ENCODE measurements at places on chromosomes 4 and X. TPM values are rescaled to one million over a fixed set of nuclear protein-coding genes. Genes with fewer than 3 reads are reported as not detected.

CTSO gene
- 0.81 TPM for polyA plus RNA-seq

DNA sequence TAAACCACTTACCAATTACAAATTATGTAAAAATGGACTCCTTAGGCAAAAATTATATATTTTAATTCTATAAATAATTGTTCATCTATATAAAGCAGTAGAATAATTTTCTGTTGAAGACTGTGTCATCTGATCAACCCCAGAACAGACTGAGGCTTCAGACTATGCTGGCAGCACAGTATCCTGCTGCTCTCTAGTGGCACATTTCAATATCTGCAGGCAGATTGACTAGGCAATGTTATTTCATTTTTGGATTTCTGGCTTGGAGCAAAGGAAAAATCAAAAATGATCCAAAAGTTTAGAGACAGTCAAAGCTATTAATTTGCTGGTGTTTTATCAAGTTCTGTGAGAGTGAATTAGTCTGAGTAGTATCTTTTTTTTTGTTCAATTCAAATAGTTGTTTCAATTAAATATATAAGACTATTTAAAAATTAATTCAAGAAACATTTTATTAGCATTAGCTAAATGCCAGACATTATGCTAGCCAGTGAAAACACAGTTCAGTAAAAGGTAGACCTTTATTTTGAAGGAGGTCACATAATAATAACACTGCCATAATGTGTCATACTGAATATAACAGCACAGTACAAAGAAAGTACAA, 21.3 kb upstream of the SULT1E1 start:
- DNase-seq: peak; percentile 40

CENPVL1 gene
- polyA plus RNA-seq: not detected

DNA sequence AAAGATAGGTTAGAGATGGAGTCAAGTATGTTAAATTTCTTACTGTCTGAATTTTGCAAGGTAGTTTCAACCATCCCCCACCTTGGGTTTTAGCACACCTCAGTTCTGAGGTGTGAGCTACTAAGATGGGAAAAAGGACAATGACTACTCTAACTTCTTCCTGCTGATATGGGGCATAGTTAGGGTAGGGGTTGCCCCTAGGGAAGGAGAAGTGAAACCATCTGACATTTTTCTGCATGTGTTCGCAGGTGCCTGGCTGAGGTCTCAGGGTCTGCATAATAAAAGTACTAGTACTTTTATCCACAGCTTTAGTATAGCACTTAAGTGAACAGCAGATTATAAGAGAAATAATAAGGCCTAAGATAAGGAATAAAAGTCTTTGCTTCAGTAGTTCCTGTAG, 129.5 kb upstream of the CYSLTR1 start:
- DNase-seq: no peak

- DNase-seq: no peak
These were observed 230.8 kb upstream of the AGTR2 start for GRCh38 chrX:115939636-115940160.

GRCh38 chr4:2267320-2267811, 5.5 kb upstream of the MXD4 start:
- no peak for DNase-seq

CXCL10 gene
- not detected for polyA plus RNA-seq

CCDC160 gene
- not detected for polyA plus RNA-seq
